Vagina (tissue), 2 donors: ENCODE measurements at places on chromosomes 16 and 17.

- no peak for DNase-seq
Observed at GRCh38 chr17:10336393-10336792, 36.4 kb downstream of the MYH13 start.

DNA sequence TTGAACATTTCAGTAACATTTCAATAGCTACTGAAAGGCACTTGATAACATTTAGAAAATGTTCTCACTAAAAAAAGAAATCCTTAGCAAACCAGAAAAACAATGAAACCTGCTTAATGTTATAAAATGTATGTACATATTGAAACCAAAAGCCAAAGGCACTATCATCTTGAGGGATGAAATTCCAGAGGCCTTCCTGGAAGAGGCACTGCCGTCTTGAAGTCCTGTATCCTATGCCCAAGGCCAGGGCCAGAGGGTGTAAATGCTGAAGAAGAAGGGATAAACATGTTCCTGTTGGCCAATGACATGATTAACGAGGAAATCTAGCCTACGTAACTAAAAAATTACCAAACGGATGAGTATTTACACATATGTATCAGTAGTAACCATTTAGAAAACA is 57.0 kb upstream of the DNAH17 start:
- no peak for DNase-seq

DNA sequence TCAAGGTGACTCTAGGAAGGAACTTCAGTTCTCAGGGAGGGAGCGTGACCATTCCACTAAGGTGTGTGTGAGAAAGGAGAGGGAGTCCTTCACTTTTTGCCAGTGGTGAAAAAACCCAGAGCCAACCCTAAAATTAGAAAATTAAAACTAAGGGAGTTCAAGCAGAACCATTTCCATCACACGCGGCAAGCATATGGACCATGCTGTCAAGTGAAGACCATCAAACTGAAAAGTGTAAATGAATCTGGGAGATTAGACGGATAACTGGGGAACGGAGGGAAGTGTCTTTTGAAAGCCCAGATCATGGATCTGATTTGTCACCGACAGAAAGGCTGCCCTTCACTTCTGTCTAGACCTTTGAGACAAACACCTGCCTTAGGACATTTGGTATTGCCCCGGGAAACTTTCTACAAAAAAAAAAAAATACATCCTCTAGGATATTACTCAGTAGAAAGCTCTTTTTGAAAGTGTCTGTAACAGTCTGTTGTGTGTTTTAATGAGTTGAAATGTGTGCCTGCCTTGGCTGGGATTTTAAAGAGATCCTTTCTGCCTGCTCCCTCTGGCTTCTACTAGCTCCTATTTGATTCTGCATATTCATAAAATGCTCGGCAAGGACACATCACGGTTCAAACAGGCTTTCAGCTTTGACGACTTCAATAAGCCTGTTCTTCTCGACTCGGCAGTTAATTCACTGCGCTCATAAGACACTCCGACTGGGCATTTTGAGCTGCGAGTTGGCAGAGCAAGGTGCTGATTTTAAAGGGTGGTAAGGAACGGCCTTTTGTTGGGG is 81.4 kb upstream of the ERCC4 start:
- DNase-seq, result no peak

DNA sequence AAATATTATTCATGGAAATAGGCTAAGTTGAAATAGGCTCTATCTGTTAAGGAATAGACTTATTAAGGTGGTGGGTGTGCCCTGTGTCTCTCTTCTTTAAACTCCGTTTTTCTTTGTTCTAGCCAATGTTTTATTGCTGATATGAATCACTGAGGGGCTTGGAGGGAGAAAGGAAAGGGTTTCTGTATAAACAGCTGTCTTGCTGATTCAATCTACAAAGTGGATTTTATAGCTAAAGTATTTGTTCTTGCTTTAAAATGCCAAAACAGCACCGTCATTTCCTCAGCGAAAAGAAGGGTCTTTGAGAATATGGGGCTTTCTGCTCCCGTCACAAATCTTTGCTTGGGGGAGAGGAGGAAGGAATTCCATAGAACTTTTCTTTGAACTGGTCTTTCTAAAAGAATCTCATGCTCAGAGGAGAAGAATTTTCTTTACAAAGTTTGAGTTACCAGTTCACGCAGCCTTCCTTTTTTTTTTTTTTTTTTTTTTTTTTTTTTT is 39.3 kb downstream of the MSI2 start:
- no peak for DNase-seq

DNA sequence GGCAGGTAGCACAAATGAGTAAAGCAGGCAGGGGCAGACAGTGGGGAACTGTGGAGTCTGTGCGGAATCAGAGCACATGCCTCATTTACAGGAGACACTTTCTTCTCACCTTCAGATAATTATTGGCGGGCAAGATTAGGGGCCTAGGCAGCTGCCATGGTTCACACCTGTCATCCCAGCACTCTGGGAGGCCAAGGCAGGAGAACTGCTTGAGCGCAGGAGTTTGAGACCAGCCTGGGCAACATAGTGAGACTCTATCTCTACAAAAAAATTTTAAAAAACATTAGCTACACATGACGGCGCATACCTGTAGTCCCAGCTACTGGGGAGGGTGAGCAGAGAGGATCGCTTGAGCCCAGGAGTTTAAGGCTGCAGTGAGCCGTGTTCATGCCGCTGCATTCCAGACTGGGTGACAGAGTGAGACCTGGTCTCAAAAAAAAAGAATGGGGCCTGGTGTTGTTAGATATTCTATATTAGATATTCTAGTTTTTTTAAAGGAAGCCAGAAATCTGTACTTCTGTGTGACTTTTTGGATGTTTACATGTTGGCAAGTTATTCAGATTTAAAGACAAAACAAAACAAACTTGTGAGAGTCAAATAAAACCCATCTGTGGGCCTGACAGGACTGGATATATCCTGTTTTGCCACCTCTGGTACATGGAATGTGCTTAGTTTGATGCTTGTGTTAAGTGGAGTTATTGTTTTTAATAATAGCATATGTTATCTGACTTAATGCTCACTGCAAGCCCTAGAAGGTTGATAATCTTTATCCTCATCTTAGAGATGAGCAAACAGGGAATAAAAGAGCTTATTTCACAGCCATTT is 4.9 kb upstream of the LPCAT2 start:
- peak; percentile 83 for DNase-seq

DNA sequence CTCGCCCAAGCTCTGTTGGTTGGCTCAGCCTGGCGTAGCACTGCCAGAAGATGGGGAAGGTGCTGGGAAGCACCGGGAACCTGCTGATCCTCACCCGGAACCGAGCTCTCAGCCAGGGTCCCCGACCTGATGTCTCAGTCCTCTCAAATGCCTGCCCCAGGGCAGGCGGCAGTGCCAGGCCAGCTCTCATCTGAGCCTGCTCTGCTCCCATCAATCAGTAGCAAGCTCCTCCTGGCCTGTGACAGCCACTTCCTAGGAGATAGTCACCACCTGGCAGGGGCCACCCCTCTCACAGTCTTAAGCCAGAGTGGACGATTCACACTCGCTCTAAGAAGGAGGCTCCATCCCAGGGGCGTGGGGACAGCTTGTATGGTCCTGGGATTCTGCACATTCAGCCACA is 62.0 kb downstream of the ENGASE start:
- no peak for DNase-seq

GRCh38 chr16:77763994-77764393 is 24.4 kb upstream of the VAT1L start:
- DNase-seq, result no peak

- DNase-seq, result no peak
Observed at GRCh38 chr17:48262982-48263730, 155.6 kb downstream of the SNX11 start.

- no peak for DNase-seq
Observed at GRCh38 chr16:84062734-84063640, 20.4 kb upstream of the SLC38A8 start.

- DNase-seq, result no peak
Observed at GRCh38 chr16:70416748-70417616, 21.9 kb downstream of the ST3GAL2 start.

DNA sequence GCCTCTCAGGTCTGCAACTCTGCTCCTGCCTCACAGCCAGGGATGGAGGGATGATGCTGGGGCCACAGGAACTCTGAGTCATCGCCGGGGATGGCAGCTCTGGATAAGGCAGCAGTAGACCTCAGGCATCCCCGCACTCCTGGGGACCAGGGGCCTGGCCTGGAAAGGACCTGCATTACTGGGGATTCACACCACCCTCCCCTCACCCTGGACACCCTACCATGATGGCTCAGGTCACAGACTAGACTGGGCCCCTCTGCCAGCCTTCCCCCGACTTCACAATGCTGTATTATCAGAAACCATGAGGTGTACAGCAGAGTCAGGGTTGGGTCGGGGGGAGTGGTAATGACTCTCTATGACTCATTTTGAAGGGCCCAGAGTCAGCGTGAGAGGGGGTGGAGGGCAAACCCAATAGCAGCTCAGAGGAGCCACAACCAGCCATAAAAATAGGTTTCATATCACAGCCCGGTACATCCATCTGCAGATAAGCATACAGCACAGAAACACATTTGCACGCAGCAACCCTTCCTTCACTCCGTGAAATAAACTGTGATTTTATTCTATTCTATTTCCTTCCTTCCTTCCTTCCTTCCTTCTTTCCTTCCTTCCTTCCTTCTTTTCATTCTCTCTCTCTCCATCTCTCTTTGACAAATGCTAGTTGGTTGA is 28.8 kb downstream of the DYNLRB2 start:
- no peak for DNase-seq

DNA sequence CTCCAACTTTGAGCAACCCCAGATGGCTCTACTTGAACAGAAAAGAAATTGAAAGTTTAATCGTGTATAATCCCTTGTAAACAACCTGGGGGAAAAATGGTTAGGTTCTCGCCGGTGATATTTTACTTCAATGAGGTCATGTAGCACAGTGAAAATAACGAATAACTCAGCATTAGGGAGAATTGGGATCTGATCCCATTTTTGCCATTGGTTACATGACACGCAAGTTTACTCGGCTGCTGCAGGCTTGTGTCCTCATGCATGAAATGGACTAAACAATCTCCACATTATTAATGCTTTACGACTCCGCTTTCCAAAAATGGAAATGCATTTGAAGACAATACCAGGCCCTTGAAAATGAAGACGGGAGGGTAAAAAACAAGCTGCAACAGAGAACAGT is 45.5 kb upstream of the LRRC37A3 start:
- no peak for DNase-seq

DNA sequence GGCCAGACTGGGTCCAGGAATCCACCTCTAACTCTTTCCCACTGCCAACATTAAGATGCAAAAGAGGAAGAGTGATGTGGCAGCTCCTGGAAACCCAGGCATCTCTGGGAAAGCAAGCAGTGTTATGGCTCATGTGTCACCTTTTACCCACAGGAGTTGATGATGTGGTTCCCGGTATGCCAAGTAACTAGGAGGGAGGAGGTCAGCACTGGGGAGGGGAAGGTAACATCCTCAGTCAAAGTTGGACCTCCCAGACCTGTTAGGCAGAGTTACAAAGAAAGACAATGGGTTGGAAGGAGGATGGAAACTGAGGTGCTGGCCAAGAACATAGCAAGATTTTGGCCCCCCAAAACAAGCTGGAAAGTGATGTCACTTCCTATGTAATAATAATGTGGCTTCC is 11.4 kb downstream of the KRABD2 start:
- no peak for DNase-seq

GRCh38 chr16:49283376-49284049 is 1.9 kb upstream of the CBLN1 start:
- no peak for DNase-seq

DNA sequence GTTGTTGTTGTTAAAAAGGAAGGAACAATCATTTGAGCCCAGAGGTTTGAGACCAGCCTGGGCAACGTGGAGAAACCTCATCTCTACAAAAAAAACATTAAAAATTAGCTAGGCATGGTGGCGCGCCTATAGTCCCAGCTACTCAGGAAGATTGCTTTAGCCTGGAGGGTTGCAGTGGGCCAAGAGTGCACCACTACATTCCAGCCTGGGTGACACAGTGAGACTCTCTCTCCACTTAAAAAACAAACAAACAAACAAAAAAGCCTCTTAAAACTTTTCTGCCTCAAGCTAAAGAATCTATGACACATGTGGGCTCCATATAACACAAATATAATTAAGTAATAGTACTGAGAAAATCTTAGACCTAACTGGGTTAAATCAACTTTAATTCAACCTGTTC is 12.5 kb downstream of the MBTPS1 start:
- no peak for DNase-seq

- DNase-seq, result no peak
Observed at GRCh38 chr17:876272-876671, 94.1 kb downstream of the MRM3 start.

- no peak for DNase-seq
Observed at GRCh38 chr17:51666971-51667705, 406.8 kb downstream of the UTP18 start.

GRCh38 chr16:80602894-80603293 is 62.1 kb downstream of the DYNLRB2 start:
- DNase-seq, result no peak

GRCh38 chr17:78105101-78105500 is 23.5 kb downstream of the TMC6 start:
- no peak for DNase-seq

DNA sequence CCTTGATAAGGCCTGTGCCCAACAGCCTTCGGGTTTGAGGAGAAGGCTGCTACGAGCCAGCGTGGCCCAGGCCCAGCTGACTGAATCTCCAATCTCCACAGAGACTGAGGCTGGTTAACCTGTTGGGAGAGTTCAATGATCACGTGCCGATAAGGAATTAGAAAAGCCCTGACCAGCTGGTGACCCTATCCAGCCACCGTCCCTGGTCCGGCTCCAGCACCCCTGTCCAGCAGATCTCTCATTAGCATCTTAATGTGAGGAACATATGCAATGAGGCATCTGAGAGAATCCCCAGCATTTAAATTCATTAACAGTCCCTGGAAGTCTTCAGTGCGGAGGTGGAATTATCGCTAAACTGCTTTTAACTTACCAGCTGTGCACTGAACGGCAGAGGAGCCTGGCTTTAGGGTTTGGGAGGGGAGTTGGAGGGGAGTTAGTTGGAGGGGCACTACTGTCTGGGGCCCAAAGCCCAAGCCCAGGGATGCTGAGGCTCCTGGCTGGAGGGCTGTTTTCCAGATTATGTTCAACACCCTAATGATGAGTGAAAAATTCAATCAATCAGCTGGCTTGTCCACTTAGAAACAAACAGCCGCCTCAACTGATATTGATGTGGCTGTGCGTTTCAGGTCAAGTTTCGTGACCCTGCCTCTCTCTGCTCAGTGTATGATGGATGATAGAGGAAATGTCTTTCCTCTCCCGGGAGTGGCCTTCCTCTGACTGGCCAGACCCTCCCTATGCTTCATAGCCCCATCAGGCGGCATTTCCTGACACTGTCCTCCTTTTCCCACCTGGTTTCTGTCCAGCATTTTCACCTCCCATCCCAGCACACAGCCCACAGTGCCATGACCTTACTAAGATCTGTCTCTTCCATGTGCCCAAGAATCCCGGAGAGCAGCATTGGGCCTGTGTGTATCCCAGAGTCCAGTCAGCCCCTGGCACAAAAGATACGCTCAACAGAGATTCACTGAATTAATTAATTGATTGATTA is 184.5 kb downstream of the CCT6B start:
- no peak for DNase-seq

- DNase-seq, result no peak
Observed at GRCh38 chr17:72766761-72767356, 325.6 kb downstream of the SLC39A11 start.

GRCh38 chr17:55090079-55090492 is 121.5 kb downstream of the STXBP4 start:
- no peak for DNase-seq
